ENCODE measurements at places on chromosomes 2 and 18.

DNA sequence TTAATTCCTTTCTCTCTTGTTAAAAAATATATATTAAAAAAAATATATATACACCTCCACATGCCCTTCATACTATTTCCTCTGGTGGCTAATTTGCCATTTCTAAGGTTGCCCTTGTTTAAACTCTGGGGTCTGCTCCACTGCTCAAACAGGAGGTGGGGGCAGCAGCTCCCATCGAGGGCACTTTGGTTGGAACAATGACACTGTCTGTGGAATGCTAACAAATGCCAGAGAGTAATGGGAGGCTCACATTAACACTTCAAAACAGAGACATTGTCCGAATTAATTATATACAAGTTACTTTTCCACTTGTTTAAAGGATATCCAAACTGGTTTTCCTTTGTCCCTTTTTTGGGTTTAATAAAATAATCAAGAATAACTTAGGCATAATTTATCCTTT is 58.8 kb upstream of the CD302 start:
- no peak for DNase-seq

GRCh38 chr2:44456946-44457345 is 95.2 kb downstream of the CAMKMT start:
- no peak for DNase-seq

DNA sequence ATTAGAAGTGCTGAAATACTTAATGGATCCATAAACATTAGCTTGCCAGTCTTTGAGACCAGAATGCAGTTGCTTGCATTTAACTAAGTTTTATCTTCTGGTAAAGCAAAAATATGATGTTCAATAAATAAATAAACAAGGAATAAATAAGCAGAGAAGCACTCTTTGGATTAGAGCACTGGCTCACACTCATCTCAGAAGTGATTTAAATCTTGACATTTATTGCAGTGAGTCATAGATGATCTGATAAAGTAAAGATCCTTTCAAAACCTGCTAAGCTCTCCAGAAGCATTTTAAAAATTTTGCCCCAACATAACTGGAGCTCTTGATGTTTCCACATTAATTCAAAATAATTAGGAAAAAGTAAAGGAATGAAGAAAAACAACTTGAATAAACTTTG is 66.8 kb downstream of the KYNU start:
- DNase-seq: no peak

DNA sequence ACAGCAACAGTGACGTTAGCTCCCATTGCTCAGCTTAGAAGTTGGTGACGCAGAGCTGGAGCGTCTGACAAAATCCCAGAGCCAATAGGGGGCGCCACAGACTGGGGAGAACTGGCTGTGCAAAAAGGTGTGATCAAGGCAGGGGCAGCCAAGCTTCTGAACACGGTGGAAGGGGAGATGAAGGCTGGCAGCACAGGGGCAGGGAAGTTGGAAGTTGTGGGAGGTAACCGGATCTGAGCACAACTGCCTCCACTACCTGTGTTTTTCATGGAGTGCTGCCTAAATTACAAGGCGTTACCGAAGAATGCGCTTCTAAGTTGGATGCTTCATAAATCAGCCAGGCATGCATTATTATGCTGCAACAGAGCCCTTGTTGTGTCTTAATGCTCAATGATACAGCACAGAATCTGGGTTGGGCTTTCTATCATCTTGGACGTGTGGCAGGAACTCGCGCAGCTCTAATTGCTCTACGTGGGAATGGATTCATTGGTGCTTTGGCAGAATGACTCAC is 370.0 kb downstream of the SLC4A3 start:
- DNase-seq: peak; percentile 38

DNA sequence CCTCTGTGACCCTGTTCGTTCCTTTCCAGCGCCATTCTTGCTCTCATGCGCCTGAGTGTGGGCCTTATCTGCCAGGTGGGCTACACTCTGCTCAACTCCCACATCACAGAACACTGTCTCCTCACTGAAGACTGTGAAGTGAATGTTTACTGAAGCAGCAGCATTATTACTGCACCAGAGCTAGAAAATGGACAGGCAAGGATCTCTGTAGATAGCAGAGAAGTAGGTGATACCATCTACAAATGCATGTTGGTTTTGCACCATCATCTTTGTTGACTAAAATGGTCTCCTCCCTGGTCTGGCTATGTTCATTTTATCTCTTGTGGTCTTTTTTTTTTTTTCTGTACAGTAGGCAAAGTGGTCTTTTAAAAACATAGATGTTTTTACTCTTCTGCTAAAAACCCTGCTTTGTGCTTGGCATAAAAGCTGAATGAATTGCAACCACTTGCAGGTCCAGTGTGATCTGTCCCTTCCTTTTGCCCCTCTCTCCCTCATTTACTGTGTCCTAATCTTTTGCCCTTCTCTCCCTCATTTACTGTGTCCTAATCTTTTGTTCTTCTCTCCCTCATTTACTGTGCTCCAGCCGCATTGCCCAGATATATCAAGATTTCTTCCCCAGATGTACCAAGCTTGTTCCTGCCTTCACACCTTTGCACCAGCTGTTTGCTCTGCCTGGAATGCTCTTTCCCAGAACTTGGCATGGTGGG is 35.4 kb downstream of the BABAM2 start:
- no peak for DNase-seq

DNA sequence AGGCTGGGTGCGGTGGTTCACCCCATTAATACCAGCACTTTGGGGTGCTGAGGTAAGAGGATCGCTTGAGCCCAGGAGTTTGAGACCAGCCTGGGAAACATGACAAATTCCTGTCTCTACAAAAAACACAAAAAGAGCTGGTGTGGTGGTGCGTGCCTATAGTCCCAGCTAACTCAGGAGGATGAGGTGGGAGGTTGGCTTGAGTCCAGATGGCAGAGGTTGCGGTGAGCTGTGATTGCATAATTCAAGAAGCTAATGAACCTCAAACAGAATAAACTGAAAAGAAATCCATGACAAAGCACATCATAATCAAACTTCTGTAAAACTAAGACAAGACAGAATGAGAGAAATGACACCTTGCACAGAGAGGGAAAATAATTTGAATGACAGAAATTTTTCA is 54.8 kb downstream of the SEMA4F start:
- no peak for DNase-seq

DNA sequence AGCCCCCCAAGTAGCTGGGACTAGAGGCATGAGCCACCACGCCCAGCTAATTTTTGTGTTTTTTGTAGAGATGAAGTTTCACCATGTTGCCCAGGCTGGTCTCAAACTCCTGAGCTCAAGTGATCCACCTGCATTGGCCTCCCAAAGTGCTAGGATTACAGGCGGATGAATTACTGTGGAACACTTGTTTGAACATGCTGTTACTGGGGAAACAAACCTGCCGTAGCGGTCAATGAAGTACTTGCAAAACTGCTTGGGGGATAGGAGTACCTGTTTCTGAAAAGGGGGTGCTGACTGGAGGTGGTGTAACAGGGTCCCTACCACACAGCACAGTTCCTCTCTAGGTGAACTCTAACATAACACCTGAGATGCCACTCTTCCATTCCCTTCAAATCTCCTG is 5.9 kb upstream of the IMPACT start:
- DNase-seq: no peak

DNA sequence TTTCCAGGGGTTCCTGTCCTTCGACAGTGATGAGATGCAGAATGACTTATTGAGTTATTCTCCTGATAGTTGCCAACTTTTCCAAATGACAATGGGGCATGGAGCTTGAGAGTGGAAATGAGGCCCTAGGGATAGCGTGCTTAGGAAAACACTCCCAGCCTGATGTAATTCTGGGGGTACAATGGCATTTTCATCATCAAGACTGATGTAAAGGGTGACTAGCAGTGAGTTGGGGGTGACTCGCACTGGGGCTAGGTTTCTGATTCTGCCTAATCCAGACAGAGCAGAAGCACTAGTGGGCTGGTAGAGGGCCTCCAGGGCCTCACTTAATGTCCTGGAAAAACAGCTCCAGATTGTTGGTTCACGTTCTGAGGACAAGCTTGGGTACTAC is 34.0 kb upstream of the IL37 start:
- no peak for DNase-seq

All from NCI-H1694 treated with DMSO at 0.1 percent for 48 hours (cell line).